RCC 7860 (cell line): ENCODE measurements at places on chromosomes 1 and 21.

DNA sequence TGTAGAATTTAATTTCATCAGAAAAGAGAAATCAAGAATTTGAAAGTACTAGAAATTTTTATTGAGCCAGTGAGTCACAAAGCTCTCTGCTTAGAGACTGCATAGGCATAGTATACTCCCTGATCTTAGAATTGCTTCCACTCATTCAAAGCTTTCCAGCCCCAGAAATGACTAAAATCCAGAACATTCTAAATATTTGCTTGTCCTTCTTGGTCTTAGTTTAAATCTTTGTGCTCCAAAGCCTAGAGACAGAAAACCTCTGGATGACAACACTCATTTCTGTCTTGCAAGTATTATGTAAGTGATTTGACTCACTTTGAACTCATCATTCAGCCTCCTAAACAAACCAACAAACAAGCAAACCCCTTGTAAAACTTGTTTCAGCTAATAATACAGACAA, 74.2 kb downstream of the PTPRC start:
- no peak for DNase-seq

GRCh38 chr1:33515112-33515511, 42.7 kb downstream of the ZSCAN20 start:
- no peak for DNase-seq

DNA sequence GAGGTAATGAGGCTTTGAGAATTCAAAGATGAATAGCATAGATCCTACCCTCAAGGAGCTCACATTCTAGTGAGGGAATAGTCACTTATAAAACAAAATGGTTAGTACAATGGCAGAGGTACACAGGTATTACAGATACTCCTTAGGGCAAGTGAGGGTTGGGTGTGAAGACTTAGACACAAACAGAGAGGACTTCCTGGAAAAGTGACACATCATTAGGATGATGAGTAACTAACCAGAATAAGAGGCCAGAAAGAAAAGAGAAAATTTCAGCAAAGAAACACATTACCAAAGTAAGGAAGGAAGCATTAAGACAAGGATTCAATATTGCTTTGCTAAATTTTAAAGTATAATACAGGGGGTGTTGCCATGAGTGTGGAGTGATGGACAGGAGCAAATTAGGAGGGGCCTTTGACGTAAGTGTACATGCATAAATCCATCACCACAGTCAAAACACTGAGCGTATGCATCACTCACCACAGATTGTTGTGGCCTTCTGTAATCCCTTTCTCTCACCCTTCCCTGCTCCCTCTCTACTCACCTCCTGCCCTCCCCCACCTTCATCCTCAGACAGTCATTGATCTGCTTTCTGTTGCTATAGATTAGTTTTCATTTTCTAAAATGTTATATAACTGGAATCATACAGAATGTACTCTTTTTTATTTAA, 7.9 kb downstream of the CD53 start:
- DNase-seq, result no peak

DNA sequence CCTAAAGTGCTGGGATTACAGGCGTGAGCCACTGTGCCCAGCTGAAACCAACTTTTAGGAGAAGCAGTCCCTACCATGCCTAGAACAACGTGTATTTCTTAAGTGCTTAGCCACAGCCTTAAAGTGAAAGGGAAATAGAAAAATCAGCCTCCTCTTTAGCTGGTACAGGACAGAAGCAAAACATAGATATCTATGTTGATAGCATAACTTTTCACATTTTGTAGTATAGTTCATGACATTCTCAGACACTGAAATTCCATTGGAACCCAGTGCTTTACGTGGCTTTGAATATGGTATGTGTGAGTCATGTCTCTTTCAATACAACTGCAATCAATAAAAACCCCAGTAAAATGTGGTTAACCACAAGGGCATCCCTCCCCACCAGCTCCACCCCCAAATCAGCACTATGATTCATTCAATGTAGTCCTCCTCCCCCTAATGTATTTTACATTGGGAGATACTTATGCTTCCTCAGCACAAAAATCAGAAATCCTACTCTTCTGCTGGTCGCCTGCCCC, 32.1 kb downstream of the TGFB2 start:
- DNase-seq, result peak; percentile 96

DNA sequence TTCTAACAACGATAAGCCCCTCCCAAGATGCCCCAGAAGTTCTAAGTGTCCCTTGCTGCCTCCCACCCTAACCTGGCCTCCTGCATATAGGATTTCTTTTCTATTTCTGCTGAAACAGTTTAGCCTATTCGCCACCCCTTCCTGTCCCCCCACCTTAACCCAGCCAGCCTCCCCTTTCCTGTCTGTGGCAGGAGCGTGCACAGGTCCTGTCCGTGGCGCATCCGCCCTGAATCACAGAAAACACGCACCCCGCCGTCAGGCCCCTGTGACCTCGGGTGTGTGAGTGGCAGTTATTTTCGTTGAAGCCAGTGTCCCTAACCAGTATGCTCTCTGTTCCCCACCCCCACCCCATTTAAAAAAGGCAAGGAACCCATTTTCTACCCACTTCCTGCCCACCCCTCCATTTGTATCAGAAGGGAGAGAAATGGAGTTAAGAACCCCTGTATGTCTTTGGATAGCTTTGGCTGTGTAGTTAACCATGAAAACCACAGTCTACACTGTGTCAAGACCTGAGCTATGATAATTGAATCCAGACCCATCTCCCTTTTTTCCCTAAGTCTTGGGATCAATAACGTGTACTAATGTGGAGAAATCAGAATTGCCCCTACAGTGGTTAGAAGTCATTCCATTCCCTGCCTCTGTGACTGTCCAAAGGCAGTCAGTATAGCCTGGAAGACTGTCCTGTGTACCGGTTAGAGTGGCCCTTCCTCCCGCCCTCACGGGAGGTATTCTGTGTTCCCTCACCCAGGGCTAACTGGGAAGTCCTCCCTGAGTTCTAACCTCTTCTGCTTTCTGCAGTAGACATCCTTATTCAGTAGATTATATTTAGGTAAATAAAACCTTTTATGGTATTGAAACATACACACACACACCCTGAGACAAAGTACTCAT, 1.8 kb downstream of the PLEKHO1 start:
- no peak for DNase-seq

- DNase-seq, result no peak
Observed at GRCh38 chr21:41765973-41766882, 624 bp downstream of the RIPK4 start.

DNA sequence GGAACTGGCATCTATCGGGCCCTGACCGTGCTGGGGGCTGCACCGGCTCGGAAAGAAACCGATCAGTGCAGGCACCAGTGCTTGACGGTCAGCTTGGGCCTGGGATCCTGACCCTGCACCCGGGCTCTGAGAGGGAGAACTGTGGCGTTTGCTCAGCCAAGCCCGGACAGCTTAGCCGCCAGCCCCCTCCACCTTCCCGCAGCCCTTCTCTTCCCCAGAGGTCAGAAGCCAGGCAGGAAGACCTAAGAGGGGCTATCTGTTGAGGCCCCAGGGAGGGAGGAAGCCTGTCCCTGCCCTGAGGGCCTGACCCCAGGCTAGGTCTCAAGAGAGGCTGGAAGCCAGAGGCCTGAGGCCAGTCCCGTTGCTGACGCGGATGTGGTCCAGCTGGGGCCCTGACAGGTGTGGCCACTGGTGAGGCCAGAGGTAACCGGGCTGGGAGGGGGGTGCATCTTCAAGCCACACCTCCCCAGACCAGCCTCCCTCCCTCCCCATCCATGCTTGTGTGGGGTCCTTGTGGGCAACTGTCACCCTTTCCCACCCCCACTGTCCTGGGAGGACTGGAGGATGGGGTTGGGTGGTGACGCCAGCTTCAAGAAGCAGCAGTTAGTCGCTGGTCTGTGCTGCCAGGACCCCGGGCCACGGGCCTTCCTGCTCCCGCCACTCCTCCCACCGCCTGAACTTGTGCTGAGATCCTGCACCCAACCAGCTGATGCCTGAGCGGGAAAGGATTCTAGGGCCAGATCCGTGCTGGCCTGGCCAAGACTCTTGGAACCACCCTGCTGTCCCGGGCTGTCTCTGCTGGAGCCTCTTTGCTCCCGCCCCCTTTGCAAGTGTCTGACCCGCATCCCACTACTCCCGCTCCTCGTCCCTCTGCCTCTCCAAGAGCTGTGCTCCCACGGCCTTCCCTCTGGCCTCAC, 2.6 kb upstream of the DVL1 start:
- DNase-seq, result no peak

- DNase-seq, result no peak
Observed at GRCh38 chr1:216739793-216740192, 16.6 kb upstream of the ESRRG start.

DNA sequence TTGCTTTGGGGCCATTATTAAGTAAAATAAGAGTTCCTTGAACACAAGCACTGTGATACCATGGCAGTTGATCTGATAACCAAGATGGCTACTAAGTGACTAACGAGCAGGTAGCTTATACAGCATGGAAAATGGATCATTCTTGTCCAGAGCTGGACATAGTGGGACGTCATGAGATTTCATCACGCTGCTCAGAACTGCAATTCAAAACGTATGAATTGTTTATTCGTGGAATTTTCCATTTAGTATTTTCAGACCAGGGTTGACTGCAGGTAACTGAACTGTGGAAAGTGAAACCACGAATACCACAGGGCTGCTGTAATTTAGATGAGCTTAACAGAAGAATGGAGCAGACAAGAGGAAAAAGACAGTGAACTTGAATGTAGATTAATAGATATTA, 38.9 kb downstream of the CCDC18 start:
- peak; percentile 58 for DNase-seq

- no peak for DNase-seq
Observed at GRCh38 chr21:31334648-31335121, 9.4 kb downstream of the TIAM1 start.

GRCh38 chr1:5220821-5221220, 566.4 kb downstream of the AJAP1 start:
- no peak for DNase-seq

GRCh38 chr21:39384674-39385298, 35.9 kb upstream of the HMGN1 start:
- DNase-seq, result peak; percentile 54

- DNase-seq, result no peak
Observed at GRCh38 chr1:70355920-70356319, 1.4 kb upstream of the ANKRD13C start.
